Activated CD4-positive, CD25-positive, alpha-beta regulatory T cell (primary cell): ENCODE measurements at places on chromosomes 5 and 9.

GRCh38 chr9:108272349-108272899 is 583.4 kb downstream of the ACTL7B start:
- no peak for DNase-seq

DNA sequence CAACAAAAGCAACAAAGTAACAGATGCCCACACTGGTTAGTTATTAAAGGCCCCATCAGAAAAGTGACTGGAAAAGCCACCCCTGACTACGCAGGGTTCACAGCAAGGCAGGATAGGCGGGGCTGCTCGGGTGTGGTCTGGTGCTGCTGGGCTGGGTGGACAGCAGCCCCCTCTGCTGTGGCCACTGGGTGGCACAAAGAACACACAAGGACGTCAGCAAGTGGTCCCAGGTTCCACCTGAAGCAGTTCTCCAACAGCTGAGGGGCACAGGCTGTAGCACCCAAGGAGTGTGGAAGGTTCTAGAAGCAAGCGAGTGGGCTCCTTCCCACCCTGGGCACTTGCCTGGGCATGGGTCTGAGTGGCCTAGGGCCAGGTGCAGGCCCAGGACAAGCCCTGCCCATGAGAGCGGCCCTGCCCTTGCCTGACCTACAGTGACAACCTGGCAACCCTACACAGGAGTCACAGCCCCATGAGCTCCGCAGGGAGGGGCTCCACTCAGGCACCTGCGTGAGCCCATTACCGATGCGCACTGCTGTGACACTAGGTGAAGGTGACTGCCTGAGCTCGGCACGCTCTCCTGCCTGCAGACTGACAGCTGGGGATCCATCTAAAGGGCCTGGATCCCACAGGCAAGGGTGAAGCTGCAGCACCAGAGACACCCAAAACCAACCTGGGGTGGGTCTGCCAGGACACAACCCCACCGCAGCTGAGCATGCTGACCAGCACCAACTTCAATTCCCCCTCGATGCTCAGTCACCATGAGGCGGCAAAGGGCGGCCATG is 8.1 kb downstream of the BRD9 start:
- no peak for DNase-seq

- no peak for DNase-seq
Observed at GRCh38 chr9:127142291-127142690, 19.9 kb upstream of the ANGPTL2 start.

- DNase-seq, result no peak
Observed at GRCh38 chr5:136518174-136518573, 152.8 kb upstream of the TRPC7 start.

DNA sequence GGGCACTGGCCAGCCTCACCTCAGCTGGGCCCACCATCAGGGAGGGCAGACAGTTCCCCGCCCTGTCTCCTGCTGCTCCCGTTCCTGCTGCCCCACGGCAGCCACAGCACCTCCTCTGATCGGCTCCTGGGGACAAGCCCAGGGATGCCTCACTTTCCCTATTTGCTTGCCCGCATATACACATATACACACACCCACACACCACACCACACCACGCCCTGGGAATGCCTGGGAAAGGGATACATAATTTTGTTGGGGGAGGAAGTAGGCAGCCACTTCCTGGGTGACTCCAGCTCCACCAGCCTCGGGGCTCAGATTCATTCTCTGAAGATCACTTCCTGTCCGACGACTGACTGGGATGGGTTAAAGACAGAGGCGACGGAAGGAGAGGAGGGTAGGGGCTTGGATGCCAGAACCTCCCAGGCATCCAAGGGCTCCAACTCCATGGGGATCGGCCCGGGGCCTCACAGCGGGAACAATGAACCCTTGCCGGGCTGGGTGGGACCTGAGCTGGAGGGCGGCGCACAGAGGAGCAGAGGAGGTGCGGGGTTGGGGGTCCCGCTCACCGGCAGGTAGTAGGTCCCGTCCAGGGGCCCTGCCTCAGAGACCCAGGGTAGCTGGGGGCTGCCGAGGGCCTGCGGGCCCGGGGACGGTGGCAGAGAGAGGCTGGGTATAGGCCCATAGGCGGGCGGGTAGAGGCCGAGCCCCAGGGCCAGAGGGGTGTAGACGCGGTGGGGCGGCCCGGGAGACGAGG is 2.0 kb upstream of the MZB1 start:
- no peak for DNase-seq

DNA sequence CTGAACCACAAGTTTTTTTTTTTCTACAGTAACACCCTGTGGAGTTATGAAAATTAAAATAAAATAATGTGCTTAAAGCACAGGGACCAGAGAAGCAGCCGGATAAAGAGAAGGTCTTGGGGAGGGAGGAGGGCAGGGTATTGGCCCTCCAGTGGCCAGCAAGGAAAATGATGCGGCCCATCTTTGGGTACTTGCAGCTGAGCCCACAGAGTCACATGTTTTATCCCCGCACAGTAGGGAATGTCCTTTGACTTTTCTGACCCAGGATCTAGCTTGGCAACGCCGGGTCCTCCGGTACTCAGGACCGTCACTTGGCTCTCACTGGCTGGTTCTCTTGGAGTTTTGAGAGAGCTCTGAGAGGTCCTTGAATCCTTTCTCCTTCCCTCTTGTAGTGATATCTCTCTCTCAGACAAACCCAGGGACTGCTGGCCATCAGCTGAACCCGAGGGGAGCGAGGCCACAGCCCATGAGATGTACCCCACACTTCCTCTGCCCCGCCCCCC is 35.3 kb upstream of the HSPA9 start:
- DNase-seq, result no peak

- no peak for DNase-seq
Observed at GRCh38 chr9:257957-258356, 43.3 kb downstream of the DOCK8 start.

DNA sequence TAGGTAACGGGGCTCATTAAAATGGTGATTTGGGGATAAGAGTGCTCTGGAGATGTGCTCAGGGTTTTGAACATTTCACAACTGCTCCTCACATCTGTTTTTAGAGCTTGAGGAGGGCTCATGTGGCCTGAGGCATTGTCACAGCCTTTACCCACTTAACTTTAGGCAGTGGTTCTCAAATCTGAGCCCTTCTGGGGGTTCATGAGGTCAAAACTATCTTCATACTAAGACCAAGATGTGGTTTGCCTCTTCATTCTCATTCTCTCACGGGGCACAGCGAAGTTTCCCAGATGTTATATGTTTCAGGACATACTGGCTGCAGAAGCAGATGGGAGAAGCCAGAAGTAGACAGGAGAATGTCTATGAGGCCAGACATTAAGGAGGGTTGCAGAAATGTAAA is 38.4 kb downstream of the STXBP1 start:
- DNase-seq, result no peak

GRCh38 chr9:129879991-129880653 is 44.9 kb downstream of the USP20 start:
- no peak for DNase-seq

DNA sequence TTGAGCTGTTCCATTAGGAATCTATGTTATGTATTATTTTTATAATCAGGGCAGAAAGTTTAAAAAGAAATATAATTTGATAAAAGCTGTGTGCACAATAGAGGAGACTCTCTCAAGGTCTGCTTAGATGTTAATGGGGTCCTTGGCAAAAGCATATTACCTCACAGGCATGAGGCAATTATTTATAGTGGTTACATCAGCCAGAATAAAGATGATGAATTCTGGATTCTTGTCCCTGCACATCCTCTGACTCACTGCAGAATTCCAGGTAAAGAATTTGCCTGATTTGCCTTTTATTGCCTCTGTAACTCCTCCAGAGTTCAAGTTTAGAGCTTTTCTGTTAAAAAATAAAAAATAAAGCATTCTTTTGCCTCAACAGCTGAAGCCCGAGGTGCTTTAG is 253.6 kb downstream of the MAST4 start:
- no peak for DNase-seq

DNA sequence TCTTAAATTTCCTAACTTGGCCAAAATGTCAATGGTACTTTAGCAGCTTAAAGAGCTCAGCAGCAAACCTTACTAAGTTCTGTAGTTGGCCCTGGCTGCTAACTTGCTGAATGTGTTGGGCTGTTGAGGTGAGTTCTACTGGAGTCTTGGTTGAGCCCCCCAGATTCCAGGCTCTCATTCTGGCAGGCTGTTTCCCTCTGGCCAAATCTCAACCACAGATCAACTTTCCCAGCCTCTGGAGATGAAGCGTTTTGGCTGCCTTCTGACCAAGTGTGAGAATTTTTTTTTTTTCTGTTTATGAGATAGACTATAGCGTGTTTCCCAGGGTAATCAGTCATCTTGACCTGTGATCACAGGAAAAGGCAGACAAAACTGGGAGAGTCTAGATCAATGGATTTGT is 343.7 kb downstream of the EBF1 start:
- DNase-seq, result no peak

GRCh38 chr5:139951296-139951924 is 91.7 kb downstream of the NRG2 start:
- DNase-seq, result no peak

DNA sequence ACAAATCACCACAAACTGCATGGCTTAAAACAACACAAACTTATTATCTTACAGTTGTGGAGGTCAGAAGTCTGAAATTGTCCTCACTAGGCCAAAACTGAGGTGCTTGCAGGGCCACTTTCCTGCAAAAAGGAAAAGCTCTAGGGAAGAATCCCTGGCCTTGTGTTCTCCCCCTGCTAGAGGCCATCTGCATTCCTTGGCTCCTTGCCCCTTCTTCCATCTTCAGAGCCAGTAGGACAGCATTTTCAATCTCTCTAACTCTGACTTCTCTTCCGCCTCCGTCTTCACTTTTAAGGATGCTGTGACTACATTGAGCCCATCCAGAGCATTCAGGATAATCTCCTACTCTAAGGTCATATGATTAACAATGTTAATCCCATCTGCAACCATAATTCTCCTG is 236.6 kb downstream of the CDK5RAP2 start:
- no peak for DNase-seq

DNA sequence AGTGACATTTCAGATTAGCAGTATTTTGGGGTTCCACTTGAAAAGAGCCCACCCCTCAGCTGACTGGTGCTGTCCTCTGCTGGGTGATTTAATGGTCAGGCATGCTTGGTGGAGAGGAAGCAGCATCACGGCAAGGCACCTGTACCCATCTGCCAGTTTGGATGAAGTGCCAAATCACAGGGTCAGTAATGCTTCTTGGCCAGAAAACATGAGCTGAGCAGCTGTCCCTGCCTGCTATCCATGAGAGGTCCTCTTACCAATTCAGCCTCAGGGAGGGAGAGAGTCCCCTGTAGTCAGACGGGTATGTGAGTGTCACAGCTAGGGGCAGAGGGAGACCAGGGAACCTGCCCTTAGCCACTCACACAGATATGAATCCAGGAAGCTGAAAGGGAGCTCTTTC is 137.9 kb downstream of the SEC61B start:
- no peak for DNase-seq

DNA sequence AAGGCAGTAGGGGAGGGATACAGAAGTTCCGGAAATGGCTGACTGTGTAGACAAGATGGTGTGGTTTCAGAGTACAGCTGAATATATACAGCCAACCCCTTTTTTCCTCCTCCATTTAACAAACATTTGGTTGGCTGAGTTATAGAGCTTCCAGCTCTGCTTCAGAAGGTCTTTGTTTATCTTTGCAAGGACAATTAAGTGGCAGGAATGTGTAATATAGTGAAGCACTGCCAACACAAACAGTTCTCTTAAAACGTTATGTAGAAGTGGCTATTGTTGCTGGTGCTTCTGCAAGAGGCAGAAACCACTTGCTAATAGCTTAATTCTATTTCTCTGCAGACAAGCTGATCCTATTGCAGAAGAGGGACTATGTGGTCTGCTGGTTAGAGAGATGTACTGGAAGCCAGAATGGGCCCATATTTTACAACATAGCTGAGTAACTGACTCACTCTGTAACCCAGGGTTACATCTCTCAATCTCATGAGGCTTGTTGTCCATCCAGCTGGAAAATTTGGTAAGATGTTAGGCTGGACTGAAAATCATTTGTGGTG is 62.7 kb upstream of the OSMR start:
- no peak for DNase-seq

DNA sequence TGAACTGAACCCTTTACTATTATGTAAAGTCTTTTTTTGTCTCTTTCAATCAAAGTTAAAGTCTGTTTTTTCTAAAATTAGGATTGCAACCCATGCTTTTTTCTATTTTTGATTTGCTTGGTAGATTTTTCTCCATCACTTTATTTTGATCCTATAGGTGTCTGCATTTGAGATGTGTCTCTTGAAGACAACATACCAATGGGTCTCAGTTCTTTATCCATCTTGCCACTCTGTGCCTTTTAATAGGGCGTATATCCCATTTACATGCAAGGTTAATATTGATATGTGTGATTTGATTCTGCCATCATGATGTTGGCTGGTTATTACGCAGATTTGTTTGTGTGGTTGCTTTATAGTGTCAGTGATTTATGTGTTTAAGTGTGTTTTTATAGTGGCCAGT is 436.0 kb upstream of the SEMA6A start:
- no peak for DNase-seq

GRCh38 chr5:54221135-54221534 is 89.2 kb downstream of the ARL15 start:
- no peak for DNase-seq

DNA sequence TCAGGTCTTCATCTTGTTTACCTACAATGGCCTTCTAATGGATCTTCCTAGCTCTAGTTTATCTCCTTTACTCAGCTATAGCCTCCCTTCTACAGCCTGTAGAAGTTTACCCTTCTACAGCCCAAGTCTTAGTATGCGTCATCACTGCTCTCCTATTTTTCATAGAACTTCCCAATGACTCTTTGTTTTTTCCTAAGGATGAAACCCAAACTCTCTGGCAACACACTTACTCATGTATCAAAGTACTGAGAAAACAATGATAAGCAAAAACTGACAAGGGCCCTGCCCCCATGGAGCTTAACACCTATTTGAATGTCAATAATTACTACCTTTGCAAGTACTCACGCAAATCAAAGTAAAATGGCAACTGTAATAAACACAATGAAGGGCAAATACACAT is 33.7 kb downstream of the LEAP2 start:
- DNase-seq, result no peak

- no peak for DNase-seq
Observed at GRCh38 chr5:96680759-96681470, 18.7 kb downstream of the CAST start.

DNA sequence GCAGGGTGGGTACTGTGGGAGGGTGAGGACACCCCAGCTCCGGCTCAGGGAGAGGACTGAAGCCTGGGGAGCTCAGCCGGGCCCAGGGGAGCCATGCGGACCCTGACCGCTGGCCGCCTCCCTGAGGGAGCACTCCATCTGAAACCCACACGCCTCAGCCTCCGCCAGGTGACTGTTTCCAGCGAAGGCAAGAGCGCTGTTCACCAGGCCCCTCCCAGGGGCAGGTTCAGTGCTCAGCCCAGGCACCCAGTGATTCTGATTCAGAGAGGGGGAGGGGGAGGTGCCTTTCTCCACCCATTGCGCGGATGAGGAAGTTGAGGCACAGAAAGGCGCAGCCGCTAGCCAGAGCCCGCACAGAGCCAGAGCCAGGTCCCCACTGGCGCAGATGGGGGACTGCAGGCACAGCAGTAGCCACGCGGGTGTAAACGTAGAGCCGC is 27.0 kb downstream of the ADGRD2 start:
- DNase-seq, result no peak
